ENCODE measurements at places on chromosomes 6 and 20. TPM values are rescaled to one million over a fixed set of nuclear protein-coding genes. Genes with fewer than 3 reads are reported as not detected.

Gene ADGB
- total RNA-seq: not detected

Gene TAGAP
- total RNA-seq: not detected

DNA sequence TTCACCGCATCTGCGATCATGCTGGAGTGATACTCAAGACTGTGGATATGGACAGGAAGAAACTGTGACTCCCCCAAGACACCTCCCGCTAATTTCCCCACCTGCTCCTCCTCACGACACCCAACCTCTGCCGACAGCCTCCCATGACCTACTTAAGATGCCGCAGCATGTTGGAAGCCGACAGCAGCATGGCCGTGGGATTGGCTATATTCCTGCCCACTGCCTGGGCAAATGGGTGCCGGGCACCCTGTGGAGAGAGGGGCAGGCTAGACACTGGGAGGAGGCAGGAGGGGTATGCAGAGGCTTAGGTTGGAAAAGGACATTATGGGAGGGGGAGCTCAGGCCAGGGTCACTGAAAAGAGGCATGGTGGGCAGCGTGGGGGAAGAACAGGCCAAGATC lies 4.5 kb downstream of the IDH3B start:
- no peak for DNase-seq

DNA sequence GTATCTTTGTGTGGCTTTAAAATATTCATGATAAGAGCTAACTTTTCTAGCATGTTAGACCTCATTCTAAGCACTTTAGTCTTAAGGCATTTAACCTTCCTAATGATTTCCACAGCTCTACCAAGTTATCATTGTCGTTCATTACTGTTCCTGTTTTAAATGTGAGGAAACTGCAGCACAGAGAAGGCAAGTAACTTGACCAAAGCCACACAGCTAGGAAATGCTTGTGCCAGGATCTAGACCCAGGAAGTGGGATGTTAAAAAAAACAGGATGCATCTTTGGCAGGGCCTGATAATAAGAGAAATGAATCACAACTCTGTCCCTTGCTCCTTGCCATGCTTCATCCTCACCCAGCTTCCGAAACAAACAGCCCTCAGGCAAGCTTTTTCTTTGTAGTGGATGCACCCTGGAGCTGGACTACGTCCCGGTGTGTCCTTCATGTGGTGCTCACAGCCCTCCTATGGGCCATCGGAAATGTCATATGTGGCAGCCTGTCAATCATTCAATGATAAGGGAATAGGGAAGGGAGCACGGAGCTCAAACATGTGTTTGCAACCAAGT lies 196.9 kb upstream of the RREB1 start:
- no peak for DNase-seq

GRCh38 chr6:20575704-20576451 lies 41.6 kb downstream of the CDKAL1 start:
- DNase-seq: no peak

- no peak for DNase-seq
Observed at GRCh38 chr6:128763599-128764300, 119.2 kb upstream of the LAMA2 start.

DNA sequence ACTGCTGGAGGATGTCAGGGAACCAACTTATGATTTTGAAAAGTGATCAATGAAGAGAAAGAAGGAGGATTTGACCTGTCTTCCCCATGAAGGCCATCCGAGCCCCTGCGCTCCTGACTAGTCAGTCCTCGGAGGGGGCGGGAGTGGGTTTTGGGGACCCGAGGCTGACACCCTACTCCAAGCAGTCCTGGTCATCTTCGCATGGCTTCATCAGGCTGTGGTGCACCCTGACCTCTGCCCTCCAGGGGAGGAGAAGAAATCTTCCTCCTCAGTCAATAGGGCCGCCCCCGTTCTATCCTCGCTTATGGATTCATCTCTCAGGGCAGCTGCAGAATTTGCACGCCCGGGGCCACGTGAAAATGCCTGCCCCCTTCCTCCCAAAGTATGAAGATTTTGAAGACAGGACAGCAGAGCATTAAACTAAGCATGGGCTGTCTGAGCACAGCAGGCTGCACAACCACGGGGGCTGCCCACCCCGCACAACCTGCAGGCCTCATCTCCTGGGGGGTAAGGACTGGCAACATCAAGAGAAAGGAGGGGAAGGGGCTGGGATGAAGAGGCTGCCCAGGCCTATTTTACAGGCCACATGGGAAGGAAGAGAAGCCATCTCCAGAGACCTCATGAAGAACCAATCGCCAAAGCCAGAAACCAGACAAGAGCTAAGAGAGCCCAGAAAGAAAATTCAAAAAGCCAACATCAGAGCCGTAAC lies 138.1 kb upstream of the PHACTR3 start:
- no peak for DNase-seq

DNA sequence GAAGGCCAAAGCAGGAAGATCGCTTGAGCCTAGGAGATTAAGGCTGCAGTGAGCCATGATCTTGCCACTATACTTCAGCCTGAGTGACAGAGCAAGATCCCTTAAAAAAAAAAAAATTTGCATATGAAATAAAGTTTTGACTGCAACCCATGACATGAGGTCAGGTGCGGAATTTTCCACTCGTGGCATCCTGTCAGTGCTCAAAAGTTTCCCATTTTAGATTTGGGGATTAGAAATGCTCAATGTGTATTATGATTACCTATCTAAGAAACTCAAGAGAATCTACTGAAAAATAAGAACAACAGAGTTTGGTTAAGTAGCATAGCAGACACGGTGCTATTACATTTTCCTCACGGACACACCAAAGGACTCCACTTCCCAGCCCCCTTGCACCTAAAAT lies 11.7 kb downstream of the SLC23A2 start:
- no peak for DNase-seq

Data from NCI-H460 (cell line).